ENCODE measurements at places on chromosomes 4 and X.

DNA sequence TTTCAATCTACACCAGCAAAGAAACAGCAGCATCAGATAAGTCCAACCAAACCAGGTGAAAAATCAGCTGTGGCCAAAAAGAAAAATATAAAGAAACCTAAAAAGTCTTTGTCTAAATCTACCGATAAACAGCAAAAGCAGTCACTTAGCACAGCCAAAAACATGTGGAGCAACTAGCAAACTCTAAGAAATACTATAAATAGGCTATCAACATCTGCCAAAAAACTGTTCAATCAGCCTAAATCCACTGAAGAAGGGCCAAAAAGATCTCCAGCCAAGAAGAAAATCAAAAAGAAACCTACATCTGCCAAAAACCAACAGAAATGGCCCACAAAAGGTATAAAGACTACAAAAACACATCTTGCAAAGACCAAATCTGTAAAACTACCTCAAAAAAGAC lies 36.7 kb upstream of the CABS1 start:
- no peak for DNase-seq

- DNase-seq, result no peak
These were observed 154.9 kb upstream of the TECRL start for GRCh38 chr4:64564126-64564525.

DNA sequence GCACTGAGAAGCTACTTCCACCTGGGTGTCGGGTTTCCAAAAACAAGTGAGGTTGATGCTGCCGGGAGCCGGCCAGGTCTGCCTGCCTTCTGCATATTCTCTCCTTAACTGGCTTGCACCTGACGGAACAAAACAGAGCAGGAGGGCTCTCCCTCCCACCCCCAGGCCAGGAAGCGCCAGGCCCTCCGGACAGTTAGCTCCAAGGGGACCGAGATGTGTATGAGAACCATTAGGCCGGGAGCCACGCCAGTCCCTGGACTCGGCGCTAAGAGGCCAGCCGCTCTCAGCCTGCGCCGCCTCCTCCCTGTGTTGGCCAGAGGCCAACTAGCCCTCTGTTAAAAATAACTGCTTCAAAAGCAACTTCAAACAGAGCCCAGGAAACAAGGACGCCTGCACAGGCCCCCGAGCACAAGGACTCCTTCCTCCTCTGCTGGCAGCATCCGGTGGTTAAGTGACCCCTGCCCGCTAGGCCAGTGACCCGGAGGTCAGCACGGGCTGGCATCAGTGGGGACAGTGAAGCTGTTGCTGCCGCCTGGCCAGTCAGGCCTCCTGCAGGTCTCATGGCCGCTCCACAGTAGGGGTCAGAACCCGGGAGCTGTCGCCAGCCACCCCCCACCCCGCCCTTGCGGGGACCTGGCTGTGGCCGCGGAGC lies 107.9 kb downstream of the ABLIM2 start:
- peak; percentile 82 for DNase-seq

DNA sequence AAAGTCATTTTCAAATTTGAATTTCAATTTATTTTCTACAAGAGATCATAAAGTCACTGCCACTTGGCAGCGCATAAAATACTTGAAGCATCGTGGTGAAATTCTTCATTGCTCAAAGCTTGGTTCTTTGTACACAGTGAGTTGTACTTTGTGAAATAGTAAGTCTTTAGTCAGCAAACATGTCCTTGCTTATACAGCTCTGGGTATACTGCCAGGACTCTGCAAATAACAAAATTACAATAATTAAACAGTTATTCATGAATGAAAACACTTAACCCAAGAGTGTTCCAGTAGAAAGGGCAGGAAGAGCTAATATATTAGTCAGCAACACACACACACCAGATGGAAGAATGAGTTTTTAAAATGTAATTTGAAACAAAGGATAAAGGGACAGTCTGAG lies 1300.9 kb upstream of the DIAPH2 start:
- no peak for DNase-seq

- DNase-seq, result no peak
These were observed 79.7 kb downstream of the CPE start for GRCh38 chr4:165458471-165458870.

GRCh38 chrX:124378643-124379042 lies 32.3 kb downstream of the SH2D1A start:
- DNase-seq, result no peak

DNA sequence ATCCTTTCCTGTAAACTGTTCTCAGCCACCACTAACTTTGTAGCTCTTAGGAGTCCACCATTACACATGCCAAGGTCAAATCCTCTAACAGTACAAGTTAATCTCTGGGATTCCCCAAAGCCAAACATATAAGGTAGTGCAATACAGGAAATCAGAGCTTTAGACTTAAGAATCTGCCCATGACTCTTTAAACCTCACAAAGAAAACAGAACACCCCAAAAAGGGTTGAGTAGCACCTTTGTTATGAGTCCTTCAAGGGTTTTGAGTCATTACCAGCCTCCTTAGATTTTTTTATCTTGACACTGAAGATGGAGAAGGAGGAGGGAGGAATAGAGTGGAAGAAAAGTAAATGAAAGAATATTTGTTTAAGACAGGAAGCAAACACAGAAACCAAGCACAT lies 243.9 kb upstream of the SPANXN1 start:
- no peak for DNase-seq

- no peak for DNase-seq
These were observed 1381.4 kb upstream of the IGFBP7 start for GRCh38 chr4:58491620-58492019.

GRCh38 chrX:13933352-13933751 lies 96.3 kb downstream of the GEMIN8 start:
- no peak for DNase-seq

DNA sequence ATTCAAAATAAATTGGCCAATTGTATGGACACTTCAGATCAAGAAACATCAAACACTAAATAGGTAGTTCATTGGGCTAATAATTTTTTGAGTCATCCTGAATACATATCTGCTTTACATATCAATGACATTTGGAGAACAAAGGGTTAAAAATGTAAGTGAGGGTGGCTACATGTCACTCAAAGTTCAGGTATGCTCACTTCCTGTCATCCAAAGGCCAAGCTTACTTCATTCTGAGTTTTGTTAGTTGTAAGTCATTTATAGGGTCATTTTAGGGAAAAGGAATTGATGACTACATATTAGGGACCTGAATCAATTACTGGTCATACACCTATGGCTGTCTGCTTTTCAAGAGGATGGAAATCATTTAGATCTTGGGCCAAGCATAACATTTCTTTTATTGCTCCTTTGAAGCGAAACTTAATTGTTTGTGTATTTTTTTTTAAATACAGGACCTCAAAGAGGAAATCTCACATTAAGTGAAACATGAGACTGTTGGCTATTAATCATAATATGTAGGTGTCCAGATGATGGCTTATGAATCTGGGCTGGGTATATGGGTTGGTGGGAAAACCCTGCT lies 119.2 kb upstream of the LEF1 start:
- DNase-seq, result no peak

DNA sequence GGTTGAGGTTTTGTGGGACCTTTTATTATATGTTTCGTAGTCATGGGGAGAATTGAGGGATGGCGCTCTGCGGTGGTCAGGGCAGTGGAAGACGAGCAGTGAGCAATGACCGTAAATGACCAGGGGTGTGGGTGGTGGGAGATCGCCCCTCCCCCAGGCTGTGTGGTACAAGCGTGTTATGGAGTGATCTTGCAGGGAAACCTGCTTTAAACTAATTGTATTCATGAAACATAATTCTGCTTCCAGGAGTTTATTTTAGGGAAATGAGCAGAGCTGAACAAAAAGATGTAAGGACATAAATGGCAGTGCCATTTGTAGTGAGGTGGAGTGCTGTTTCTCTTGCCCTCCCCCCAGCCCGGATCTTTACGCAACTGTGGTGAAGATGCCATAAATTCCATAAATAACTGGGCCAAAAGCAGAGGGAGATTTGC lies 20.2 kb downstream of the GYG2 start:
- DNase-seq, result no peak

Data from NCI-H510A treated with DMSO at 0.1 percent for 48 hours (cell line).